ENCODE measurements at places on chromosomes 2 and 18.

GRCh38 chr2:239171643-239172042 lies 229.2 kb downstream of the HDAC4 start:
- DNase-seq, result no peak

DNA sequence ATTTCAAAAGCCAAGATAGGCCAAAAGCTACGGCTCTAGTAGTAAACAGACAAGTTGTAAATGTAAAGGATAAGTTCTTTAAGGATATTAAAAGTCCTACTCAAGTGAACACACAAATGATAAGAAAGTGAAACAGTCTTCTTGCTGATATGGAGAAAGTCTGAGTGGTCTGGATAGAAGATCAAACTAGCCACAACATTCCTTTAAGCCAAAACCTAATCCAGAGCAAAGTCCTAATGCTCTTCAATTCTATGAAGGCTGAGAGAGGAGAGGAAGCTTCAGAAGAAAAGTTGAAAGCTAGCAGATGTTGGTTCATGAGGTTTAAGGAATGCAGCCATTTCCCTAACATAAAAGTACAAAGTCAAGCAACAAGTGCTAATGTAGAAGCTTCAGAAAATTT lies 111.7 kb upstream of the ZEB2 start:
- DNase-seq, result no peak

DNA sequence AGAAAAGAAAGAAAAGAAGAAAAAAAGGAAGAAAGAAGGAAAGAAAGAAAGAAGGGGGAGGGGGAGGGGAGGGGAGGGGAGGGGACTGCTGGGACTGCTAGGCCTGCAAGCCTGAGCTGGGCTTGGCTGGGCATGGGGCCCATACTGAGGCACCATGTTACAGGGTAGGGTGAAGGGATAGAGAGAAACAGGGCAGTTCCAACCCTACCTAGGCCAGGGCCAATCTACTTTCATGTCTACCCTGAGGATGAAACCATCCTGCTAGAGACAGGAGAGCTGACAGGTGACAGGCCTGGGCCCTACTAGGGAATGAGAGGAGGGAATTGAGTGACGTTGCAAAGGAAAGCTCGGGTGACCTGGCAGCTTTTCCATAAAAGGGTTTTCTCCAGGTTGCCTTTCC lies 41.7 kb downstream of the TEX44 start:
- DNase-seq, result no peak

- DNase-seq, result no peak
Observed at GRCh38 chr2:109333414-109334210, 204.6 kb downstream of the SH3RF3 start.

DNA sequence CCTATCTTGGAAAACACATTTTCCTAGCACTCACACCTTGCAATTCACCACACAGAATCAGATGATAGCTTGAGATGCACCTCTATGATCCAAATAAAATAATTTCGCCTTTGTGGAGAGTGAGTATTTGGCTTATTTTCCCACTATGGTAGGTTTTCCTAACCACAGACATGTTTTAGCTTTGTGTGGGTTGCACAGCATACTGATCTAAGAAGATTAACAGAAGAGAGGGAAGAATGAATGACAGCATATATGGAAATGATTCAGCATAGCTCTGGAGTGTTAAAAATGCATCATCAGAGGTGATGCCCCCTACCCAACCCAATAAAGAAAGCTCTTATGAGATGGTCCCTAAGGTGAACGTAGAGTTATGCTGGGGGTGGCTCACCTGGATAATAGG lies 72.5 kb downstream of the GCA start:
- DNase-seq, result no peak

DNA sequence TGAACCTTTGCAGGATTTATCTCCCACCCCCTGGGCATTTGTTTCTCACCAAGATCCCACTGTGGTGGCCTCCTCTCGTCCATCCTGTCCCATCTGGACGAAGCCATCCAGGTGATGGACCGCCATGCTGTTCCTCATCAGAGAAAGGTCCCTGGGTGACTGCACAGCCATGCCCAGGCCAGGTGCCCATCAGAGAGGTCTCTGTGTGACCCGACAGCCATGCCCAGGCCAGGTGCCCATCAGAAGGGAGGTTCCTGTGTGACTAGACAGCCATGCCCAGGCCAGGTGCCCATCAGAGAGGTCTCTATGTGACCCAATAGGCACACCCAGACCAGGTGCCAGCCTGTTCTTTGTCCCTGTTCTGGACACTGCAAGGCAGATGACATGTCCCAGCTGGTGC lies 360.9 kb upstream of the SALL3 start:
- no peak for DNase-seq

GRCh38 chr2:130183512-130184373 lies 1.7 kb downstream of the MZT2B start:
- no peak for DNase-seq
